Pancreas (tissue), 10 donors: ENCODE measurements at places on chromosomes 12 and 14.

GRCh38 chr14:33634631-33635030 lies 316.2 kb downstream of the EGLN3 start:
- H3K4me1 ChIP-seq: no peaks in the 10 kb centered on the region
- DNase-seq: no peak
- no peak overlapping the region for H3K27ac ChIP-seq
- no peak overlapping the region for H3K4me3 ChIP-seq
- H3K36me3 ChIP-seq: no peaks in the 10 kb centered on the region

DNA sequence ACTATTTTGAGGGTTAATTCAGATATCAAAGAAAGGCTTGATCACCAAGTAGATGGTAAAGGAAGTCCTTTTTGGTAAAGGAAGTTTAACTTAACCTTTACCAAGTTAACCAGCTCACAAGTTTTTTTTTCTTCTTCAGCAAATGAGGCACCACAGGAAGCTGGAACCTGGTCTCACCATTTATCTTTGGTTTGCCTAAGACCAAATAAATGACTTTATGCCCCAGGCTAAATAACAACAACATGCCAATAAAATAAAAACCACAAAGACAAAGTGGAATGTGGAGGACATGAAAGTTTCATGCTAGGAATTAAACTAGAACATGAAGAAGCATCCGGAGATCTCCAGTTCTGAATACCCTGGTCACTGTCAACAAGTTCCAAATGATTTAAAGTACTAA lies 116.8 kb upstream of the PRICKLE1 start:
- no peaks in the 10 kb centered on the region for H3K4me1 ChIP-seq
- DNase-seq: no peak
- H3K36me3 ChIP-seq: no peaks in the 10 kb centered on the region
- no peaks in the 10 kb centered on the region for H3K27me3 ChIP-seq
- H3K27ac ChIP-seq: no peak overlapping the region

DNA sequence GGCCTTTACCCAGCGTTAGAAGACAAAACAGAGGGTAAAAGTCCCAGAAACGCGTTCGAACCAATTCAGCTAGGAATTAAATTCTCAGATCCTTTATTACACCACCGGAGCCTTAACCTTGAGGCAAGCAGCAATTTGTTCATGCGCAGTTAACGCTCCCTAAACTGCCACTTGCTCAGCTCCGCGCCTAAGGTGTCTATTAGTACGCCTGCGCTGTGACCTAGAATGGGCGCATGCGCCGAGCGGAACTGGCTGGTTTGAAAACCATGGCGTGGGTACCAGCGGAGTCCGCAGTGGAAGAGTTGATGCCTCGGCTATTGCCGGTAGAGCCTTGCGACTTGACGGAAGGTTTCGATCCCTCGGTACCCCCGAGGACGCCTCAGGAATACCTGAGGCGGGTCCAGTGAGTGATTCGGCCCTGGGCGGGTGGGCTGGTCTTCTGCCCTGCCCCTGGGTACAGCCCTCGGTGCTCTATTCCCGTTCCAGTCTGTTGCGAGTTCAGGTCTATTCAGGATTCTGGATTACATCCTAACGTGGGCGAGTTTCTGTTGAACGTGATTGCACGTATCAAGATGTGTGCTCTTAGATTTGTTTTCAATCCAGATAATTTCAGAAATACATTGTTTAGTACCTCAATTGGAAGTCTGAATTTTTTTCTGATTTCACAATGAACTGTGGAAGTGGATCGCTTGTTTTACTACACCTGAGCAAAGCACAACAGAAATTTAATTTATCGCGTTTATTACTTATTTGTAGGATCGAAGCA lies at the start of gene GEMIN2:
GEMIN2 (plus strand) TSS at position 251 of the 766 bp plus-strand sequence; CDS start at position 267, 16 bp downstream.
- peak; percentile 98 for DNase-seq
- no peaks in the 10 kb centered on the region for H3K27me3 ChIP-seq
- H3K36me3 ChIP-seq: no peaks in the 10 kb centered on the region
- peak within 1 kb of the TSS; percentile 27 for H3K4me3 ChIP-seq

- H3K27me3 ChIP-seq: no peaks in the 10 kb centered on the region
- DNase-seq: no peak
- peak within 1 kb of the TSS; percentile 69 for H3K4me3 ChIP-seq
- H3K36me3 ChIP-seq: no peaks in the 10 kb centered on the region
- H3K27ac ChIP-seq: no peak within 1 kb of the TSS
These were observed at the start of gene ESPL1 for GRCh38 chr12:53267999-53268629. Gene ESPL1 (plus strand): TSS chr12:53268299. CDS start chr12:53268767, 468 bp downstream.

DNA sequence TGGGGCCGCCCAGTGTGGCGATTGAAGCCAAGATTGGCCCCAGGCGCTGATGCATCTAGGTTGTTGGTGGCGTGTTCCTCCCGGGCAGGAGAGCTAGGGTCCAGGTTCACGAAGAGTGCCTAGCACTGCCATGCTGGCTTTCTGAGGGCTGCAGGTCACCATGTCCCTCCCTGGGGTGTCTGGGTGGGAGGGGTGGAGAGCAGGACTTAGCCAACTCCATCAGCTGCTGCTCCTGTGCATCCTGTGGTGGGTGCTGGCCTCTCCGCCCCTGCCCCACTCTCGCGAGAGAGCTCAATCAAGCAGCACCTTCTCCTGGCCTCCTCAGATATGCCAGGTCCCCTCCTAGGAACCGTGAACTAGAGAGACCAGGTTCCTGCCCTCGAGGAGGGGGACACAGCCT lies 1.8 kb downstream of the TRMT61A start:
- no peak overlapping the region for H3K4me3 ChIP-seq
- no peaks in the 10 kb centered on the region for H3K36me3 ChIP-seq
- no peak overlapping the region for H3K27ac ChIP-seq
- DNase-seq: no peak
- H3K4me1 ChIP-seq: peaks cover 6% of the 10 kb centered on the region
- H3K27me3 ChIP-seq: no peaks in the 10 kb centered on the region

GRCh38 chr14:52046376-52046917 lies 22.4 kb downstream of the NID2 start:
- DNase-seq: no peak
- H3K4me3 ChIP-seq: no peak overlapping the region
- no peaks in the 10 kb centered on the region for H3K27me3 ChIP-seq

- peak overlapping the region; percentile 83 for H3K27ac ChIP-seq
- no peak overlapping the region for H3K4me3 ChIP-seq
- peaks cover 72% of the 10 kb centered on the region for H3K4me1 ChIP-seq
- H3K27me3 ChIP-seq: no peaks in the 10 kb centered on the region
- H3K36me3 ChIP-seq: no peaks in the 10 kb centered on the region
These were observed 428.2 kb downstream of the RAD51B start for GRCh38 chr14:68247676-68248268.

DNA sequence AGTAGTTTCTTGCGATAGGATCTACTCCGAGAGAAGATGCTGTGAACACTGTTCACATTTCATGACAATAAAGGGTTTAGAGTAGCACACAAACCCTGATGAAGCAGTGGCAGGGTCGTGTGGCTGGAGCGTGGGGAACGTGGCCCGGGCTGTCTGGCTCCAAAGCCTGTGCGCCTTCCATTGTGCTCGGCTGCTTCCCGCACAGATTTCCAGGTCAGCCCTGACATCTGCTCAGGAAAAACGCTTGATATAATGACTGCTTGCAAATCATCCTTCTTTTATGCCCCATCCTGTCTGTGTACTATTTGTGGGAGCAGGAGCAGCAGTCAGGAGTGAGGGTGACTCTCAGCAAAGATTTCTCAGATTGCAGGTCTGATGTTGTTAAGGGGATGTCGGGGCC lies 78.6 kb downstream of the EML1 start:
- no peaks in the 10 kb centered on the region for H3K36me3 ChIP-seq
- H3K4me1 ChIP-seq: no peaks in the 10 kb centered on the region
- H3K27ac ChIP-seq: no peak overlapping the region
- no peak overlapping the region for H3K4me3 ChIP-seq
- H3K27me3 ChIP-seq: no peaks in the 10 kb centered on the region

GRCh38 chr12:69019082-69019481 lies 86.1 kb upstream of the CPM start:
- no peaks in the 10 kb centered on the region for H3K36me3 ChIP-seq
- no peak overlapping the region for H3K4me3 ChIP-seq
- no peak for DNase-seq
- no peaks in the 10 kb centered on the region for H3K4me1 ChIP-seq

- peak; percentile 54 for DNase-seq
- peaks cover 5% of the 10 kb centered on the region for H3K4me1 ChIP-seq
- no peaks in the 10 kb centered on the region for H3K27me3 ChIP-seq
These were observed 17.7 kb downstream of the NEUROD4 start for GRCh38 chr12:55037351-55037987.

GRCh38 chr12:62233805-62234204 lies 26.4 kb upstream of the USP15 start:
- DNase-seq: no peak
- H3K27ac ChIP-seq: no peak overlapping the region

GRCh38 chr12:911191-911826 lies 38.2 kb downstream of the RAD52 start:
- H3K36me3 ChIP-seq: peaks cover 3% of the 10 kb centered on the region
- no peak for DNase-seq
- H3K27me3 ChIP-seq: no peaks in the 10 kb centered on the region
- no peak overlapping the region for H3K27ac ChIP-seq
- H3K4me1 ChIP-seq: no peaks in the 10 kb centered on the region

- no peak overlapping the region for H3K4me3 ChIP-seq
- peak; percentile 21 for DNase-seq
- H3K36me3 ChIP-seq: no peaks in the 10 kb centered on the region
- no peaks in the 10 kb centered on the region for H3K27me3 ChIP-seq
These were observed 6.8 kb upstream of the KRT80 start for GRCh38 chr12:52198454-52199215.

GRCh38 chr12:26833743-26834490 lies 923 bp upstream of the ITPR2 start:
- no peaks in the 10 kb centered on the region for H3K27me3 ChIP-seq
- H3K27ac ChIP-seq: peak overlapping the region; percentile 97
- H3K4me1 ChIP-seq: peaks cover 6% of the 10 kb centered on the region
- H3K4me3 ChIP-seq: peak overlapping the region; percentile 92
- no peaks in the 10 kb centered on the region for H3K36me3 ChIP-seq
- peak; percentile 76 for DNase-seq

DNA sequence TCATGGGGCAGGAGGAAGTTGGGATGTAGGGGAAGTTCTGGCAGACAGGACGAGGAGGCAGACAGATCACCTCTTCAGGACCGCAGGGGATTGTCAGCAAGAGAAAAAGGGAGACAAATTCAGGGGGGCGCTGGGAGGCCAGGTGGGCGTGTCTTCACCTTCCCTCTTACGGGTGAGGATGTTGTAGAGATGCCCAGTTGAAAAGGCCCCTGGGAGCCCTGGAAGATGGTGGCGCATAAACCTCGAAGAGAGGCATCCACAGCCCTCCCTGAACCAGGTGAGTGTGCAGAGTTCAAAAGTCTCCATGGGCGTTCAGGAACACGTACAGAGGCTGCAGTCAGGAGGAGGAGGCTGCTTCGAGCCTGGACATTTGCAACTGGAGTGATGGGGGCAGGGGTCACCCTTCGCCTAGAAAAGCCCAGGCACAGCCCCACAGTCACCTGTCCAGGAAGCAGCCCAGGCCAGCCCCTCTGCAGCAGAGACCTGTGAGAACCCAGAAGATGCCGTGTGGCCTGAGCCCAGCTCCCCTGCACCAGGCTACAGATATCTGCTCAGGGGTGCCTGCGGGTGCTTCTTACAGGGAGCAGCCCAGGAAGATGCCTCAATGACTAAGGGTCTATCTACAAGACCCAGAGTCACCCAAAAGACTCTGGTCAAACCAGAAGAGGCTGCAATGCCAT lies 74.4 kb downstream of the PRIMA1 start:
- H3K36me3 ChIP-seq: no peaks in the 10 kb centered on the region
- DNase-seq: no peak
- no peaks in the 10 kb centered on the region for H3K4me1 ChIP-seq
- no peak overlapping the region for H3K4me3 ChIP-seq
- H3K27me3 ChIP-seq: no peaks in the 10 kb centered on the region
- no peak overlapping the region for H3K27ac ChIP-seq

DNA sequence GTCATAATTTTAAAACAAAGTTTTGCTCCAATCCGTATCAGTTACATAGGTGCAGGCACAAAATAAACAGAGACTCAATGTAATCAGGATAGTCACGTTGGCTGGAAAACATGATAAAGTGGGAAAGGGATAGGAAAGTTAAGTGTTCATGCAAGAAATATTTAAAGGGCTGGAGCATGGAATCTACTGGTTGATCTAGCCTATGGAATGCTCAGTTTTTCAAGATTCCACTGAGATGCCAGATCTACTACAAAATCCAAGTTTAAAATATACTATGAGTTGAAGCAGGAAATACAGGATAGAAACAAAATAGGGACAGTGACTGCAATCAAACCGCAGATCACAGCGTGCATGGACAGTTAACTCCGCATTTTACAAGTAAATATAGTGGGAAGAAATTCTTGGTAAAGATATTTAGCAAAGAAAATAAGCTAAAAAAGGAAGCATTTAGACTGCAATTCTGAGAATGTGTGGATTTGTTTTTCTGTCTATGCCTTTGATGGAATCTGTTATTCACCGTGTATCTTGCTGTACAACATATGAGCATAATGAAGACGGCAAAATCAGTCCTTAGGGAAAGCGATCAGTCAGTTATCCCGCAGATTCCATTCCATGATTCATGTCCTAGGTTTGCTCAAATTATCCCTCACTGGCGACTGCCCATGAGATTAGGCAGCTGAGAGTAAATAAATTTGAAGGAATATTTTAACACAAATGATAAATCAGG lies 1044.3 kb downstream of the FLRT2 start:
- no peak for DNase-seq
- H3K4me1 ChIP-seq: peaks cover 6% of the 10 kb centered on the region
- no peak overlapping the region for H3K27ac ChIP-seq
- H3K27me3 ChIP-seq: no peaks in the 10 kb centered on the region
- H3K36me3 ChIP-seq: no peaks in the 10 kb centered on the region
- no peak overlapping the region for H3K4me3 ChIP-seq

- H3K36me3 ChIP-seq: no peaks in the 10 kb centered on the region
- H3K4me1 ChIP-seq: peaks cover 4% of the 10 kb centered on the region
- no peak overlapping the region for H3K4me3 ChIP-seq
- no peak overlapping the region for H3K27ac ChIP-seq
- peak; percentile 86 for DNase-seq
These were observed 203.4 kb downstream of the KIF26A start for GRCh38 chr14:104341532-104342434.

- no peak for DNase-seq
- no peaks in the 10 kb centered on the region for H3K27me3 ChIP-seq
- H3K4me1 ChIP-seq: no peaks in the 10 kb centered on the region
- H3K36me3 ChIP-seq: no peaks in the 10 kb centered on the region
- H3K27ac ChIP-seq: no peak overlapping the region
These were observed 32.8 kb downstream of the YEATS4 start for GRCh38 chr12:69392179-69392928.

DNA sequence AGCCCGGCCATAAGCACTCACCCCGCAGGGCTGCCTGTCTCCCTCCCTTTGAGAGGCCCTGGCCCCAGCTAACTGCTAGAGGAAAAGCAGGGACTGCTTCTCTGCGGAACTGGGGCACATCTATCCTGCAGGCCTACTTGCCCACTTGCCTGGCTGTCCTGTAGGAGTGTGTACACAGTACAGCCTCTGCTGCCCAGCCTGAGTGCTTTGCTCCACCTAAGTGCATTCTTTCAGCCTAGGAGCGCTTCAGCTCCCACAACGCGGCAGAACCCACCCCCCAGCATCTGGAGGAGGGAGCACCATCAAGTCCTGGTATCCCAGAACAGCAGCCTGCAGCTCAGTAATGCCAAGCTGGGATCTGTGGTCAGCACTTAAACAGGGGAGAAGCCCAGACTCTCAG lies 79.9 kb upstream of the CD163 start:
- no peaks in the 10 kb centered on the region for H3K4me1 ChIP-seq
- H3K27ac ChIP-seq: no peak overlapping the region
- no peak for DNase-seq
- no peaks in the 10 kb centered on the region for H3K36me3 ChIP-seq
- no peak overlapping the region for H3K4me3 ChIP-seq
